ENCODE measurements at places on chromosomes 2 and 18.

- DNase-seq: no peak
Measured at GRCh38 chr2:196591004-196591403, 48.5 kb upstream of the CCDC150 start.

DNA sequence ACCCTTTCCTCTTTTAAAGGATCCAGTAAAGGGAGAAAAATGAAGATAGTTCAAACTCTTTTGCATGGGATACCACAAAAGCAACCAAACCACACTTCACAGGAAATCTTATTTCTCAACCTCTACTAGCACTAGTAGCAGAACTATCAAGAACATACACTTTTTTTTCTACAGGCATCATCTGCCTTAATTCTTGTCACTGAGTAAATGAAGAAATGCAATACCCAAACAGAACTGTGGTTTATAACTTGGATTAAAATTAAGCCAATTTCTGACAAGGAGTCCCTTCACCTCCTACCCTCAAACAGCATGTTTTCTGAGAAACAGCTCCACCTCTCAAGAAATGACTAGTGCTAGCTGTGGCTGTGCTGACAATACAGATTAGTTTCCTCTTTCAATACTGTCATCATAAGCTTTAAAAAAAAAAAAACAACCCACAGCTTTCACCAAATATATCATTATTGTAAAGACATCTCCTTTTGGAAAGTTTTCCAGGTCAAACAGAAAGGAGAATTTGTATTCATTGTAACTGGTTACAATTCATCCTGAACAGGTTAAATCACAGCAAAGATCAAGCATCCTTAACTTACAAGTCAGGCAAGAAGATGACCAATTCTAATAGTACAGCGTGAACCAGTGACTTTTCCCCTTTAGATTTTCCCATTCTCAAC lies 44.4 kb downstream of the PTPN2 start:
- DNase-seq: no peak

DNA sequence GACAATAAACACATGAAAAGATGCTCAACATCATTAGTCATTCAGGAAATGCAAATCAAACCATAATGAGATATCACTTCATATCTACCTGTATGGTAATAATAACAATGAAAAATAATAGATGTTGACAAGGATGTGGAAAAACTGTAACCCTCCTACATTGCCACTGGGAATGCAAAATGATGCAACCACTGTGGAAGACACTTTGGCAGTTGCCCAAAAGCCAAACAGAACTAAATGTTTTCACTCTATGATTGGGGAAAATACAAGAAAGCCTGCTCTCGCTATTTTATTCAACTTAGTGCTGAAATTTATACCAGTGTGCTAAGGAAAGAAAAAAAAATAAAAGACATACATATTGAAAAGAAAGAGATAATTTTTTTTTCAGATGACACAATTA lies 934.5 kb downstream of the CNTNAP5 start:
- DNase-seq: no peak

GRCh38 chr2:64093341-64093740 lies 50.9 kb downstream of the PELI1 start:
- no peak for DNase-seq

- no peak for DNase-seq
Measured at GRCh38 chr2:171244466-171244969, 83.8 kb upstream of the TLK1 start.

DNA sequence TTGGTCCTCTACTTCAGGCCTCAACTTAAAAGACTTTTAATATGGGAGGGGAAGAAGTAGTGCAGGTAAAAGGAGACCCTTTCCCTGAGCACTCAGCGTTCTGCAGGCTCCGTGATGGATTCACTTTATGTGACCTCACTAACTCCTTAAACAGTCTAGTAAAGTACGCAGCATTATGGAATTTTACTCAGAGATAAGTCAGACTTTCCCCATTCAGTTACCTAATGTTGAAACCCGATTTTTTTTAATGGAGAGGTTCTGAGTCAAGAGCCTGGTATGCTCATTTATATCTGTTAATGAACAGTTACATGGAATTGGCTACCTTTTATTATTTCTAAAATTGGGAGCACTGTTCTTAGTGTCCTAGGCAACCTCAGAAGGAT lies 34.1 kb downstream of the RASGRP3 start:
- no peak for DNase-seq

- no peak for DNase-seq
Measured at GRCh38 chr2:85547089-85547858, 8.3 kb downstream of the MAT2A start.

- no peak for DNase-seq
Measured at GRCh38 chr2:32172870-32173269, 7.2 kb downstream of the SLC30A6 start.

DNA sequence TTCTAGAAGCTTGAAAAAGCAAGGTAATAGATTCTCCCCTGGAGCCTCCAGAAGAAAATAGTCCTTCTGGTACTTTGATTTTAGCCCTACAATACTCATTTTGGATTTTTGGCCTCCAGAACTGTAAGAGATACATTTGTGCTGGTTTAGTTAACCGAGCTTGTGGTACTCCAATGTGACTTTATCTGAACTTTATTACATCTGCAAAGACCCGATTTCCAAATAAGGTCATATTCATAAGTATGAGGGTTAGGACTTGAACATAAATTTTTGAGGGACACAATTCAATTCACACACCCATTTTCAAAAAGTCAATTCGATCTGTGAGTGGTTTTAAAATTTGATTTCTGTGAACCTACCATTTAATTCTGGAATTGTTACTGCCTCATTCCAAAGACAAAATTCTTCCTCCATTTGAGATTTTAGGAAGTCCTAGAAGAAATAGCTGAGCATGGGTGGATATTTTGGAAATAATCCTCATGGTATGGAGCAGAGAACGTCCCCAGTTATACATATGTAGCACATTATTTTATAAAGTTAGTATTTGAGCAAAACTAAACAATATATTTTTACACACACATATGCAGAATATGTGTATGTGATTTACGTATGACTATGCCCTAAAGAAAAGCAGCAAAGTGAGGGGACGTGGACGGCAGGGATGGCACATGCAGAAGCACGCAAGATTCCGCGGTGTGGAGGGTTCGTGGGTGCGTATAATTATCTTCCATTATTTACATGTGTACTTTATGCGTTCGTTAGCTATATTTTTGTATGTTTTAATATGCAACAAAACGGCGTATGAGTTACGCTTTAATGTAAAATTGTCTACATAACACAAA lies 905 bp upstream of the NUP35 start:
- DNase-seq: no peak

DNA sequence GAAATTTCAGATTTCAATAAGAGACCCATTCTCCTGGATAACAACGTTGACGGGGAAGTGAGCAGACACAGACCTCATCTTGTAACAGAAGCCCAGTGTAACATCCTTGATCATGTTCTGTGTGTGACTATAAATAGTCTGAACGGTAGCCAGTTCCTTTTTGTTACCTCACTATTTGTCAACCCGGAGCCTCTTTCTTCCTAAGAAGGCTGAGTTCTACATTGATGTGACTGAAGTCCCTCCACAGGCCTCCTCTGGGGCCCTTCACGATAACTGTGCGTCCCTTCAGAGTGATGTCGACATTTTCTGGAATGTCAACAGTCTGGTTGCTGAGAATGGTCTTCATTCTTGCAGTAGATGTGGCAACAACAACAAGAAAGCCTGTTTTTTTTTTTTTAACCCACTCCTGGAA lies 6.3 kb upstream of the PLEKHM3 start:
- DNase-seq: no peak

- DNase-seq: no peak
Measured at GRCh38 chr2:99576775-99577174, 87.0 kb upstream of the REV1 start.

- no peak for DNase-seq
Measured at GRCh38 chr2:158315000-158315399, 141.6 kb downstream of the CCDC148 start.

DNA sequence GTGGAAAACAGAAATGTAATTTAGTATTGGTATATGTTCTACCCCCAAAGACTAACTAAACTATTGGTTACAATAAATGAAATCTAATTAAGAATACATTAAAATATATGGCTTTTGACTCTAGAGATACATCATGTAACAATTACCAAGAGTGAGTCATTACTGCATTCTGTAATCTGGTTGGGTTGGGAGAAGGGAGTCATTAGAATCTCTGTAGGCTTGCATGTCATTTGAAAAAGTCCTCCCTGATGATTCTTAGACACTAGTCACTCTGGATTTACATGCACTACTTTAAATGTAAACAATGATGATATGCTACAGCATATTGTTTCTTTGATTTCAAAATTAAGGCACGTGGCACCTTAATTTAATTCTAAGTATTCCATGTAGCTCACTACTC lies 293.4 kb upstream of the CHST9 start:
- no peak for DNase-seq

DNA sequence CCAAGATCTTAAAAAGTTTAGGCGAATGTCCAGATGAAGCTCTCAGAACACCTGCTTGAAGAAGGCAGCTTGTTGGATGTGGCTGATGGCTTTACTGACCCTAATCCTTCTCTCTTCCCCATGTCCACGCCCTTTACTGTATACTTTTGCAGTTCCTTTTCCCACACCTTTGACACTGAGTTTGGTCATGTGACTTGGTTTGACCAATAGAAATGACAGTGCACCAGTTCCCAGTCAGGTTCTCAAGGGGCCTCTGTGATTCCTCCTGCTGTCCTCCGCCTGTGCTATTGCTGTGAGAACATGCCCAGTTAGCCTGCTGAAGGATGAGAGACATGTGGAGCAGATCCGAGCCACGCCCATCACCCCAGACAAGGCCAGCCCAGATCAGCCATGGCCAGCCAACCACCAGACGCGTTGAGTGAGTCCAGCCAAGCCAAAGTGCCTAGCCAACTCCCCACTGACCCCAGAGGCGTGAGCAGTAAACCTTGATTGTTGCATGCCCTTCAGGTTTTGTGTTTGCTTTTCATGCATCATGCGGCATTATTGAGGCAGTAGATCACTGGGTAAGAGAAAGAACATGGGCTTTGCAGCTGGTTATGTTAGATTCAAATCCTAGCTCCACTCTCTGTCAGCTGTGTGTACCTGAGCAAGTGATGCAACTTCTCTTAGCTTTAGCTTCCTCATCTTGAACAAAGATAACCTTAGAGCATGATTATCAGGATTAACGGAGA lies 258.0 kb upstream of the SIX2 start:
- no peak for DNase-seq

GRCh38 chr2:226669905-226670304 lies 129.7 kb downstream of the IRS1 start:
- no peak for DNase-seq

DNA sequence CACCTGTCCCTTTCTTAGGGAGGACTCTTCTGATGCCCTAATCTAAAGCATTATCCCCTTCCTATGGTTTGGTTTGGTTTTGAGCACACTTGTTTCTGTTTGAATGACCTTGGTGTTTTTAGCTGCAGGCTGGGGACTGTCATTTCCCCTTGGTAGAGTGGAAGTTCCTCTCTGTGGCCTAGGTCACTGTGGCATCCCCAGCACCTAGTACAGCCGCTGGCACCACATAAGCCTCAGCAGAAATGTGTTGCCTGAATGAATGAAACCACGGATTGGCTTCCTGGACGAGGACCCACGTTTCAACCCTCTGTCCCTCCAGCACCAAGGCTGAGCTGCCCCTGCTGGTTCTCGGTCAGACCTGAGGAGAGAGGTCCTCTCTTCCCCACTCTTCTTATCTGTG lies 159.9 kb downstream of the CTIF start:
- no peak for DNase-seq

DNA sequence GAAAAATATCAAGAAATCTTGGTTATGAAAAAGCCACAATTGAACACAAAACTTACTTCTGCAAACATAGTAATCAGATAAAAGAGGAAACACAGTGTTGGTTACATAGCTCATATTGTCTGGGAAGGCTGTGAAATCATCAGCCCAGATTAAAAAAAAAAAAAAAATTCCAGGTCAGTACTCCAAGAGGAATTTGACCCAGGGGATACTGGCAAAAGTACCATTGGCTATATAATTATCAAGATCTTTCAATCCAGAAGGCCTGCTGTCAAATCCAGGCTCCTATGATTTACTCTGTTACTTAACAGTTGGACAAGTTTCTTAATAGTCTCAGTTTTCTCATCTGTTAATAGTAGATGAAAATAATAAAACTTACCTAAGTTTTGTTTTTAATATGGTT lies 12.9 kb upstream of the IKZF2 start:
- DNase-seq: no peak

GRCh38 chr2:96608469-96609455 lies 29.4 kb downstream of the KANSL3 start:
- DNase-seq: no peak

- no peak for DNase-seq
Measured at GRCh38 chr2:227407591-227408151, 19.9 kb upstream of the SCYGR1 start.

DNA sequence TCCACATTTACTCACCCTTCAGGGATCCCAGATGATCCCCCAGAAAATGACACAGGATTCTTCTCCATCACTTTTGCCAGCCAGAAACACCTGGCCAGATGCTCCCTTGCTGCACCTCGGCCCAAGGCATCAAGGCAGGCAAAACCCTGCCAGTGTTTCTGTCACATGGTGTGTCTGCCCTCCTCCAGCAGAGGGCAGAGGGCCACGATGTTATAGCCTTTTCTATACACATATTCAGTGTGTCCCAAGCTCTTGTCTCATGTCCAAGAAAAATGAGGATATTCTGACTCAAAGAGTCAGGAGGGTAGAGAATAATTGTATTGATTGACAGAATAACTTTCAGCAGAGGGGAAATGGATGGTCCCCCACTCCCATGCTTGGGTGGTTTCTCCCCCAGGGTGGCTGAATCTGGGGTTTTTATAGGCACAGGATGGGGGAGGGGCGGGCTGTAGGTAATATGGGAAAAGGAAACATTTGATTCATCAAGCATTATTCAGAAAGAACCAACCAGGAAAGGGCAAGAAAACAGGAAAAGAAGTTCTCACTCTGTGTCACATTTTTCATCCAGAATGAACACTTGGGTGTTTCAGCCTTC lies 933.9 kb downstream of the TRIB2 start:
- no peak for DNase-seq

DNA sequence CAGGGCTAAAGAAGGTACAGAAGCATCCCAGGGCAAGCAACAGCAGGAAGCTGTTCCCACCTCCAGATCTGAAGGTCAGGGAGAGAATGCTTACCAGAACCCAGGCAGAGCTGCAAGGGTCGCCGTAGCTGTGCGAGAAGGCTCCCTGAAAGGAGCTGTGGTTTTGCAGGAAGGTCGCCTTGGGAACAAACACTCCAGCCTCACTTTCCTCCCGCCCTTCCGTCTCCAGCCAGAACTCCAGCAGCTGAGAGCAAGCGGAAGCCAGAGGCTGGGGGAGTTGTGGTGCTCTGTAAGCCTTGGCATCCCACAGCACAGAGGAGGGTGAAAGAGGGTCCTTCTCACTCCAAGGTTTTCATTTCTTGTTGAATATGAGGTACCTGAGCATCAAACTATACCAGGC lies 18.3 kb upstream of the ICOS start:
- no peak for DNase-seq
